Chondrocyte (in vitro differentiated cells): ENCODE measurements at places on chromosomes 12 and 14. TPM values are rescaled to one million over a fixed set of nuclear protein-coding genes. Genes with fewer than 3 reads are reported as not detected.

- H3K27me3 ChIP-seq: peaks cover 12% of the 10 kb centered on the region
- H3K4me1 ChIP-seq: no peaks in the 10 kb centered on the region
- no peak overlapping the region for H3K4me3 ChIP-seq
Measured at GRCh38 chr14:45284802-45285201, 31.8 kb upstream of the MIS18BP1 start.

- H3K36me3 ChIP-seq: no peaks in the 10 kb centered on the region
- no peak for DNase-seq
- no peak overlapping the region for H3K4me3 ChIP-seq
- peaks cover 12% of the 10 kb centered on the region for H3K27me3 ChIP-seq
- H3K27ac ChIP-seq: no peak overlapping the region
Measured at GRCh38 chr12:109640961-109641360, 67.4 kb downstream of the MVK start.

The CELA1 gene
- total RNA-seq: not detected in 3 replicates

DNA sequence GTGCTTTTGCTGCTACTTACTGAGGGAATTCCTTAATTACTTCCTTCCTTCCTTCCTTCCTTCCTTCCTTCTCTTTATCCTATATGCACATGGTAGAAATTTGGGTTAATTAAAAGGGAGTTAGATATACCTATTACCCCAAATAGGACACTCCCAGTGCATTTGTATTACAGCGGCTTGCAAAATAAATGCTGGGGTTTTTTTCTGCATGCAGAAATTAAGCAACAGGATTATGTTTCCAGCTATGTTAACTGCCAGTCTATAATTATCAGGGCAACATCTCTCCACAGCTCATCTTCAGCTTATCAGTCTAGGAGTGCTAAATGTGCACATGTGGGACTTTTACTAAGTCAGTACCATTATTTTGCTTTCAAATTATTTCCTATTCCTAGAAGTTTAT is 132.9 kb upstream of the SLC35F4 start:
- H3K4me3 ChIP-seq: no peak overlapping the region
- DNase-seq: no peak
- H3K4me1 ChIP-seq: no peaks in the 10 kb centered on the region
- no peaks in the 10 kb centered on the region for H3K27me3 ChIP-seq
- no peak overlapping the region for H3K27ac ChIP-seq

The TTC6 gene
- not detected in 3 replicates for total RNA-seq

- H3K4me1 ChIP-seq: no peaks in the 10 kb centered on the region
- H3K27me3 ChIP-seq: peaks cover 4% of the 10 kb centered on the region
- H3K4me3 ChIP-seq: no peak overlapping the region
- H3K36me3 ChIP-seq: no peaks in the 10 kb centered on the region
- no peak overlapping the region for H3K27ac ChIP-seq
Measured at GRCh38 chr12:62146318-62146717, 113.9 kb upstream of the USP15 start.

DNA sequence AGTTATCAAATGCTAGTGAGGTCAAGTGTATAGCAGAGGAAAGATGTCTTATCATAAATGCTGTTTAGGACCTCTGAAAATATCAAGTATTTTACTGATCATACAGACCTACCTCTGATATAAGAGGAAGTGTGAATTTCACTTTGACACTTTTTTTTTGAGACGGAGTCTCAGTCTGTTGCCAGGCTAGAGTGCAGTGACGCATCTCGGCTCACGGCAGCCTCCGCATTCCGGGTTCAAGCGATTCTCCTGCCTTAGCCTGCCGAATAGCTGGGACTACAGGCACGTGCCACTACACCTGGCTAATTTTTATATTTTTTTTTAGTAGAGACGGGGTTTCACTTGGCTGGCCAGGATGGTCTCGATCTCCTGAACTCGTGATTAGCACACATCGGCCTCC is 55.1 kb upstream of the PIK3C2G start:
- no peak overlapping the region for H3K27ac ChIP-seq
- no peak overlapping the region for H3K4me3 ChIP-seq
- no peaks in the 10 kb centered on the region for H3K36me3 ChIP-seq
- peaks cover 8% of the 10 kb centered on the region for H3K27me3 ChIP-seq
- DNase-seq: no peak

DNA sequence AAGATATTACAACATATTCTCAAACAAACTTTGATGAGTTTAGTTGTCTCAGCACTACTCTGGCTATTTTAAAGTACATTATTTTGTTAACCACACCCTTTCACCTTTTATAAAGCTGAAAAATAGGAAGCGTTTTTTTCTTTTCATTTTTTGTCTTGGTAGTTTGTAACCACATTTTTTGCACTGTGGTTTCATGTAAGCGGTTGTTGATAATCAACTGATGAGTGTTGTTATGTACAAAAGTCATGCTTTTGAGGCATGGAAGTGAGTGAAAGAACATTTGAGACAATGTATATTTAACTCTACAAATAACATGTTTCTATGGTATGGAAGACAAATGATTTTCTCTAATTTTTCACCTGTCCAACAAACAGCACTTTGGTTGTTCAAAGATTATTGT is 52.1 kb upstream of the ATP2B1 start:
- no peak for DNase-seq
- H3K36me3 ChIP-seq: no peaks in the 10 kb centered on the region
- H3K27ac ChIP-seq: no peak overlapping the region
- no peaks in the 10 kb centered on the region for H3K27me3 ChIP-seq
- no peak overlapping the region for H3K4me3 ChIP-seq

DNA sequence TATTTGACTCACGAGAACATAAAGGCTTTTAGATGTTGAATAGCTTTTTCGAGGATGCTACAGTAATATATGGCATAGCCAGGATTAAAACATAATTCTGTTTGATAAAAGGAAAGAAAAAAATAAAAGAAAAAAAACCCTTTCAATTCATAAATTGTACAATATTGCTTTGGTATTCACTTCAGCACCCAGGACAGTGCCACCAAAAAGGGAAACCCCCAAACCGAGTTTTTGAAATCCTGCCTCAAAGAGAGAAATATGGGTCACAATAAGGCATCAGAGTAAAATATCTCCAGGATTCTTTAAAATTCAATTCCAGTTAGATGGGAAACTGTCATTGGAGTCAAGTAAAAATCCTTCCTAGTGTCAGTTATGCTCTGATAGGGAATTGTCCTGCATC is 551.2 kb upstream of the SEL1L start:
- no peak for DNase-seq
- no peak overlapping the region for H3K27ac ChIP-seq
- H3K36me3 ChIP-seq: no peaks in the 10 kb centered on the region
- H3K4me1 ChIP-seq: no peaks in the 10 kb centered on the region
- no peaks in the 10 kb centered on the region for H3K27me3 ChIP-seq
